ENCODE measurements at places on chromosomes 12 and 14.

- DNase-seq = no peak
Observed at GRCh38 chr12:40105265-40105514, 691 bp downstream of the SLC2A13 start.

DNA sequence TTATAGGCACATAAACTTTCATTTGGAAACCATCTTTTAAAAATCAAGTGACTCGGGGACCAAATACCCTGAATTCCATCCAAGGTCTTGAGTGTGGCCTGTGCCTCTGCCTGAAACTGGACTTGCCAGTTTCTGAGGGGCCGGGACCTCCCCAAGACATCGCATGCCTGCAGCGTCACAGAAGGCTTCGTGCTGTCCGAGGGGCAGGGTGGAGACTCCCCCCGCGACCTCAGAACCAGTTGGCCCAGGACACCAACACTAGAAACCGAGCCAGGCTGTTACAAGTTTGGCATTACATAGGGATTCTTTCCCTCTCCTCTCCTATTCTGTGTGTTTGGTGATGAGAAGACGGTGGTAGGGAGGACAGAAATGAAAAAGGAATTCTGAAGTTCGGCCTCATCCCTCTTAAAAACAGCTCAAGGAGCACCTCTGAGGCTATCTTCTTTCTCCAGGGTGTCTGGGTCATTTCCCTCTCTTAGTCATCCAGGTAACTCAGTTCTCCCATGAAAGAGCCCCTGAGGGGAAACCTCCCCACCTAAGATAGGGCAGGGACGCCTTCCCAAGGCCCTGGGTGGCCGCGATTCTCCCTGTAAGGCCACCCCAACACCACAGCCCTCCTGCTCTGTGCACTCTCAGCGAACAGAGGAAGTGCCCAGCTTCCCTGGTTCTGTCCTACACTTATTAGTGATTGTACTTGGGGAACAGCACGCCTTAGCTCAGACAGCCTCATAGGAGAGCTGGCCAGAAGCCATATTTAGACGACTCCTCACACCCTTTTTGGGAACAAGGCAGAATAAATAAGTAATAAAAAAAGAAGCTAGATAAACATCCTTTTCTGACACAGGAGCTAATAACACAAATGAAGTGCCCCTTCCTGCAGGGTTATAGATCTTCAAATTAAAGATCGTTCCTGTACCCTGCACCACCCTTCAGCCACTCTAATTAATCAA lies 93.8 kb downstream of the BCL11B start:
- DNase-seq = no peak

DNA sequence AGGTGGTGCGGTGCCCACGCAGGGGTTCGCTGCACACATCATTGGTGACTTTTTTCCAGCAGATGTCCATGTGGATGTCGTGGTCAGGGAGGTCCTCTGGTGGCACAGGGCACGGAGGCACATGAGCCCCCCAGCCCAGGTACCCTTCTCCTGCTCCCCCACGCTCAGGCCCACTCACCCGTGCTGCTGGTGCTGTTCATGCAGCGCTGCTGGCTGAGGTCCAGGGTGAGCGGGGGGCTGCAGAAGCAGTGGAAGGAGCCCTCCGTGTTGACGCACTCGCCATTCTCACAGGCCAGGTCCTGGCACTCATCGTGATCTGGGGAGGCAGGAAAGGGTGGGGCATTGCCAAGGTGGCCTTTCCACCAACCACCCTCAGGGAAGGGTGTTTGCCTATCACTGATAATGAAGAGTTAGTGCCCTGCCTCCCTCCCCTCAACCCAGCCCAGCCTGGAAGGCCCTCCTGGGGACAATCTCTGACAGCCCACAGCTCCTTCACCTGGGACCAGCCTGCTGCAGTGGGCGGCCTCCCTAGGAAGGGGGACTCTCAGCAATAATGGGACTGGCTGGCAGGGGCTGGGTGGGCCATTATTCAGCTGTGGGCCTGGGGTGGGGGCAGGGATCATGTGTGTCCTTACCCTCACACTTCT lies 9.8 kb downstream of the ISCA2 start:
- DNase-seq = no peak

DNA sequence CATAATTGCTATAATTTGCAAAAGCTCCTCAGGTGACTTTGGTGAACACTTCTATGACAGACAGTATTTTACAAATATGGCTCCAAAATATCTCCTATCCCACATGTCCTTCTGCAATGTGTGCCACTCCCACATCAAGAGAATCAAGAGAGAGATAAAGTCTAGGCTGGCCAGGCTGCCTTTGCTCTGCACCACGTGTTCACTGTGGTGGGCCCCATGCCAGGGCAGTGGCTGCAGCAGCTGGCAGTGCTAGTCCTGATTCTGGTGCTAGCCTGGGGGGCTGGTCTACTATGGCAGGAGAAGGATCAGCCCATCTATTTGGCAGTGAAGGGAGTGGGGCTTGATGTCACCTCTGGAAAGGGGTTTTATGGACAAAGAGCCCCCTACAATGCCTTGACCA lies 86.3 kb downstream of the DRAM1 start:
- no peak for DNase-seq

DNA sequence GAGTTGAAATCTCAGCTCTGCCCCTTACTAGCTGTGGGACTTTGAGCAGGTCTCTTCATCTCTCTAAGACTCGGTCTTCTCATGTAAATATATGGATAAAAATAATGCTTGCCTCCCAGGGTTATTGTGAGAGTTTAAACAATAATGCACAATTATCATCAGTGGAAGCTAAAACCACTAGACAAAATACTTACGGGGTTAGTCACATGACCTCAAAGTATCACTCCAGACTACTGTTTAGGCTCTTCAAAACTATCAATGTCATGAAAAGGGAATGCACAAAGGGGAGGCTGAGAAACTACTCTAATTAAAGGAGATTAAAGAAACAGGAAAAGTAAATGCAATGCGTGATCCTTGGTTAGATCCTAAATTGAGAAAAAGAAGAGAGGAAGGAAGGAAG lies 24.5 kb upstream of the TSPAN11 start:
- DNase-seq = no peak

GRCh38 chr12:78457938-78458337 lies 406.6 kb upstream of the SYT1 start:
- DNase-seq = no peak

Data from activated CD4-positive, alpha-beta T cell treated with anti-CD3 and anti-CD28 coated beads, Interleukin-2, amount 10 ng/mL, durations not matched to agents 7 days and 5 days (primary cell).